Activated CD8-positive, alpha-beta memory T cell treated with anti-CD3 and anti-CD28 coated beads, Interleukin-2, amount 10 ng/mL, durations not matched to agents 7 days and 5 days (primary cell): ENCODE measurements at places on chromosomes 4 and X.
A peak's percentile ranks its signal among the peaks of the same experiment; 100 is the strongest.

GRCh38 chrX:123731258-123731986 lies 1.4 kb downstream of the THOC2 start:
- DNase-seq: peak; percentile 45

DNA sequence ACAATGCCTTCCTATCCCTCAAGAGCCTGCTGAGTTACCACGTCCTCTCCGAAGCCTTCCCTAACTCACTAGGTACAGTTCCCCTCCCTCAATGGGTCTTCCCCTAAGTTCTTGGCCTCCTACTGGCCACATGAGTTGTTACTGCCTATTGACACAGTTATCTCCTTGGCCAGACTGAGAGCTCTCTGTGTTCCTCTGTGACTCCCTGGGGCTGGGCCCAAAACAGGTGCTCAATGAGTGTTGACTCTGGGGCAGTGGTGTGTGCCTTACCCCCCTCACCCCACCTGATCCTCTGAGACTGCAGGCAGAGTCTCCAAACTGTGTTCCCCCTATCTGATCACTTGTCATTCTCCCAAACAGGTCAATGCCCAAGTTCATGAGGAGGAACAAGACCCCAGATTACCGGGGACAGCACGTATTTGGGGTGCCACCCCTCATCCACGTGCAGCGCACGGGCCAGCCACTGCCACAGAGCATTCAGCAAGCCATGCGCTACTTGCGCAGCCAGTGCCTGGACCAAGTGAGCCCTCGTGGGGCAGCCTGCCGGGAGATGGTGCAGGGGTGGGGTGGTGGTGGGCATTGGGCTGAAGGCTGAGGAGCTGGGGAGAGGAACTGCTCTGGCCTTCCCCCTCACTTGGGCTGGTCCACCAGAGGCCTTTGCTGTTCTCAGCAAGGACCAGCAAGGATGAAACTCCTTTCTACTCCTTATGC lies 72.6 kb downstream of the STARD8 start:
- no peak for DNase-seq

- no peak for DNase-seq
Measured at GRCh38 chr4:174808836-174809235, 20.2 kb downstream of the GLRA3 start.

DNA sequence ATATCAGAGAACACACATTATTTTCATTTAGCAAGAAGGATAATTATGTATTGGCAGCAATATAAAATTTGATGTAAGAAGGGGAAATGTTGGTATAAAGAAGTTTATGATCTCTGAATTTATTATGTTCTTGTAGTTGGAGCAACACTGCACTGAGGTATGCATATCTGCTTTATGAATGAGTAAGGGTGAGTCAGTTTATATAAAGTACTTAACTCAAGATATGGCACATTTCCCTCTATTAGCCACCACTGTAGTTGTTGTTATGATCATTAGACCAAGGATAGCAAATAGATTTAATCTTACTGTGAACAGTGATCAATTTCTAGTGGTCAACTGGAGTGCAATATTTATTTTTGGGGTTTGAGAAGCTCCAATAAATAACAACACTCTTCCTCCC lies 66.6 kb downstream of the SNX25 start:
- no peak for DNase-seq

GRCh38 chr4:58050439-58050838 lies 940.3 kb upstream of the IGFBP7 start:
- no peak for DNase-seq

DNA sequence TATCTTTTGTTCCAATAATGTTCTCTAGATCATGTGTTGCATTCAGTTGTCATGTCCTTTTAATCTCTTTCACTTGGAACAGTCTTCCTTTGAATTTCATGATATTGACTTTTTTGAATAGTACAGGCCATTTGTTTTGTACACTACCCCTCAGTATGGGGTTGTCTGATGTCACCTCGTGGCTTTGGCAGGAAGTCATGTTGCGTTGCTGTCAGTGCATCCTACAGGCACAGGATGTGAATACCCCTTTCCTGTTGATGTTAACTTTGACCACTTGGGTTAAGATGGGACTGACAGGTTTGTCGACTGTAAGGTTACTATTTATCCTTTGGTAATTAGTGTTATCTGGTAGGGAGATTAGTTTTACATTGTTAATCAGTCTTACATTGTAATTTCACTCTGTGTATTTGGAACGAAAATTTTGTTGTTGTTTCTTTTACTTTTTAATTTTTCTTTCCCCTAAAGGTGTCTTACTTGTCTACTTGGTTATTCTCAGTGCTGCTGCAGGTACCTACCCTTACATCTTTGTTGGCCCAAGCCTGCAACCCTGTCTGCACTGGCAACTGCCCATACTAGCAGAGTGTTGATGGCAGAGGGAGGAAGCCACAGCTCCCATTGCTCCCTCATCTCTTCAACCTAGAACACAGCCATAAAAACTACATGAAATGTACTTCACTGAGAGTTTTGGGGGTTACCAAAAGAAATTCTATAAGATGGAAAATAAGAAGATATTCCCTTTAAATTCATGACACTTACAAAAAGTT lies 14.7 kb upstream of the ATP8A1 start:
- DNase-seq: peak; percentile 87

DNA sequence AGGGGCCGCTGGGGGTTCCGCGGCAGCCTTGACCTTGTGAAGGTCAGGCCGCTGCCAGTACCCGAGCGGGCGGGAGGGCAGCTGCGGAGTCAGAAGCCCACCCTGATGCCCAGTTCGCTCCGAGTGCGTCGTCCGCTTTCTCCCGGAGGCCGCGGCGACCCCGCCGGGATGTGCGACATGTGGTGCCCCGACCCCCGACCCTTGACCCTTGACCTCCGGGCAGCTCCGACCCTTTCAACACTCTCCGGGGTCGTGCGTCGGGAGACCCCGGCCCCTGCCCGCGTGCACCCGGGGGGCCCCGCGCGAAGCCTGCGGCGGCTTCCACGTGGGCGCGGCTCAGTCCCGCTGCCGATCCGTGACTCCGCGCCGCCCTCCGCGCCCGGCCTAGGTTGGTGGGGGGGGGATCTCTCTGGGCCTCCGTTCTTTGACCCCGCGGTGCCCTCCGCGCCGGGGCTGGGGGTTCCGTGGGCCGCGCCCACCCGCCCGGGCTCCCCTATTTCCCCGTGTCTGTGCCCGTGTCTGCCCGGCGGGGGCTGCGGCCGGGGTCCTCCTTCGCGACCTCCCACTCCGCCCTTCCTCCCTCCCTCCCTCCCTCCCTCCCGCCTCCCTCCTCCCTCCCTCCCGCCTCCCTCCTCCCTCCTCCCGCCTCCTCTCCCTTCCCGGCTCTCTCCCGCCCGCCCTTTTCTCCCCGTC lies 609 bp upstream of the SLC25A6 start:
- no peak for DNase-seq

- peak; percentile 59 for DNase-seq
Measured at GRCh38 chr4:76950052-76950955, 752 bp downstream of the SEPTIN11 start.

GRCh38 chr4:87543835-87544461 lies 14.8 kb upstream of the SPARCL1 start:
- DNase-seq: no peak

- DNase-seq: no peak
Measured at GRCh38 chr4:100075056-100075455, 115.2 kb downstream of the DDIT4L start.

DNA sequence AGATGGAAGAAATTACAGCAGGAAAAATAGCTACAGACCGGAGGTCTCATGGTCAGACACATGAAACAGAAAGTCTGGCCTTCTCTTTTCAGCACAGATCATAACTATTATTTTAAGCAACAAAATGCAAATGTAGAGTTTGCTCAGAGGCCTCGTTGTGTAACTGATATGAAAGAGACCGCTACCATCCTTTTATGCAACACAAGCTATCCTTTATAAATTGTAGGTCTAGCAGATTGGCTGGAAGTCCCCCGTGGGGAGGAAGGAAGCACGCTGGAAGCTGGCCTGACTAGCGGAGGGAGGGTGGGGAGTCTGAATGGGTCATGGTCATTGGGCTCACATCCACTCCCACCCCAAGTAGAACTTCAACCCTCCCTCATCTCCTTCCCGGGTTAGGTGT lies 27.7 kb downstream of the DMP1 start:
- DNase-seq: no peak

GRCh38 chr4:3527101-3527913 lies 4.9 kb downstream of the LRPAP1 start:
- DNase-seq: no peak

- no peak for DNase-seq
Measured at GRCh38 chr4:123304151-123304964, 92.2 kb upstream of the SPRY1 start.

- DNase-seq: no peak
Measured at GRCh38 chrX:79089896-79090584, 54.4 kb upstream of the GPR174 start.

GRCh38 chrX:136336623-136337022 lies 35.9 kb downstream of the ADGRG4 start:
- DNase-seq: no peak

GRCh38 chr4:97646997-97647396 lies 496.3 kb downstream of the STPG2 start:
- no peak for DNase-seq

DNA sequence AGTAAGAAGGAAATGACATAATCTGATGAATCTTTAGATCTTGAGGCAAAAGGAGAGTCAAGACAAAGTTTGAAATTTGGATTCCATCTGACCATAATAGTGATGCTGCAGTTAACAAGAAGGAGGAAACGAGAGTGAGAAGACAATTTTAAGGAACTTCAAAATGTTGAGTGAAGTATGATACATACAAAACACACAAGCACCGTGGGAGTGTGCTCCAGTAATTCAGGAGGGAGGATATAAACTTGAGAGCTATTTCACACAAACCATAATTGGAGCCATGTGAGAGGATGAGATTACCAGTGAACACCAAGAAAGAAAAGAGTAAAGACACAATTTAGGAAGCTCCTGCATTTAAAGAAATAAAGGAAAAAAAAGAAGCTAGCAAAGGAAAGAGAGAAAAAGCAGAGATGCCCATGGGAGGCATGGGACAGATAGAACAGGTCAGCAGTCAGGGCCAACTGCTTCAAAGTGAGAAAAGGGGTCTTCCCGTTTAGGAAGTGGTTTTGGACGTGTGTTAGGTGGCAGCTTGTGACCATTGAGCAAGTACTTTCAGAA lies 150.7 kb upstream of the SLC7A11 start:
- no peak for DNase-seq

GRCh38 chr4:165758086-165758485 lies 115.0 kb upstream of the TLL1 start:
- DNase-seq: no peak

DNA sequence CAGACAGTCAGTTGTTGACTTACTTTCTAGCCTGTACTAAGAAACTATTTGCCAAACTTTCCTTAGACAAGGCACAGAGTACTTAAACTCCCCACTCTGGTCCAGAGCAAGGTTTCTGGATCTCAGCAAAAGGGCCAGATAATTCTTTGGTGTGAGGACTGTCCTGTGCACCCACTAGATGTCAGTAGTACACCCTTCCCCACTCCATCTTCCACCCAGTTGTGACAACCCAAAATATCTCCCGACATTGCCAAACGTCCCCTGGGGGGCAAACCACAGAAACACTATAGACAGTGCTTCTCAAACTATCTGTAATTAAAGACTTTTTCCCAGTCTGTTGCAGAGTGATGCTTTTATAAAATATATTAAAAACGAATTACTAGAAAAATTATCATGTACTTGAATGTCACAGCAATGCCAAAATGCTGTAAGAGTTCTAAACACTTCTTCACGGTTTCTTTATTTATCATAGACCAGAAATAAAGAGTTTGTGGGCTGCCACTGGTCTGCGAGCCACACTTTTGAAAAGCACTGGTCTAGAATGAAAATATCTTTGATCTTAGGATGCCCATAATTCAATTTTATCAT lies 203.5 kb downstream of the PRDM5 start:
- DNase-seq: no peak

GRCh38 chr4:156073976-156074375 lies 120.3 kb upstream of the CTSO start:
- no peak for DNase-seq

DNA sequence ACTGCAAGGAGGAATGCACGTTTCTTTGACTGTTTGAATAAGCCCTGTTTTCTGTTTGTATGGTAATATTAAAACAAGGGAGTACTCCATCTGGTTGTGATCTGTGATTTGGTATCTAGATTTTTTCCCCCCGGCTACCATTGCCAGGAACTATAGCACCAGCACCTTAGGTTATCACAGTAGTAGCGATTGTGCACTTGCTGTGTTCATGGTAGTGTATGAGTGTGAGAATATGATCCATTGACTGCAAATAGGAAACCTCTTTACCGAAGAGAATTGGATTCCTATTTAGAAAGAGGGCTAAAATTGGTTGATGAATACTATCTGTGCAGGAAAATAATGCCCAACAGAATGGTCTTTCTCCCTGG lies 69.9 kb downstream of the LARP7 start:
- no peak for DNase-seq

- DNase-seq: no peak
Measured at GRCh38 chr4:26589705-26590104, 5.8 kb downstream of the TBC1D19 start.

GRCh38 chrX:139930916-139931645 lies 1.8 kb downstream of the ATP11C start:
- peak; percentile 42 for DNase-seq

GRCh38 chr4:74920704-74921103 lies 12.2 kb upstream of the PARM1 start:
- no peak for DNase-seq

- DNase-seq: no peak
Measured at GRCh38 chr4:87423317-87424098, 1.1 kb downstream of the NUDT9 start.

DNA sequence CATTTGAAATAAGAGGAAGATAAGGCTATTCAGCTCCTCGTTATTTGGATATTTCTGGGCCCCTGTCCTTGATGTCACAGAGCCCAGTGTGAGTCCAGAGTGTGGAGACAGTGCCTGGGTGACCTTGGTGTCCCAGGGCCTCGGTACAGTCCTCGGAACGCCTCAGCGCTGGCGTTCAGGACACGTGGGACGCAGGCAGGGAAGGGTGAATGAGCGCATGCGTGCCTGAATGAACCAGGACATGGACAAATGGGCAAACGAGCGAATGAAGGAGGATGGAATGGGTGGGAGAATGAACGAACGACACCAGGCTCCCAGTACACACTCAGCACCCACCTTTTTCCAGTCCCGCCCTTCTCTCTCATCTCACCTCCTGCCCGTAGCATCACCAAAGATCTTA lies 44.2 kb downstream of the EVC start:
- no peak for DNase-seq

- no peak for DNase-seq
Measured at GRCh38 chr4:167966143-167966542, 126.2 kb upstream of the ANXA10 start.

DNA sequence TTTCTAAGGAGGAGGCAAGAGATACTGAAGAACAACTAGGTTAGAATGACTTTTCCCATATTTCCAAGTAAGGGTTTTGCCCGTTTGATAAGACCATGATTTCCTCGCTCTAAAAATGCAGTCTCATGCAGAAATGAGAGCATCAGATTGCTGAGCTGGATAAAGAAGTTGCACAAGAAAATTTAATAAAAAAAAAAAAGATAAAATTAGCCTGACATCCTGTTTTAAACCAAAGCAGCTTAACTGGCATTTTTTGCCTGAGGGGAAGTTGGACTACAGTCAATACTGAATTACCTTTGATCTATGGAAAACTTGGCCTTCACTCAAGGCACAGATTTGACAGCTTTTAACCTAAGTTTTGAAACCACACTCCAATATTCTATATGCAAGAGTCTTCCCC lies 208.4 kb downstream of the GASK1B start:
- DNase-seq: no peak

GRCh38 chr4:113884655-113885054 lies 94.8 kb downstream of the ARSJ start:
- DNase-seq: no peak
